ENCODE measurements at places on chromosomes 16 and 17.

DNA sequence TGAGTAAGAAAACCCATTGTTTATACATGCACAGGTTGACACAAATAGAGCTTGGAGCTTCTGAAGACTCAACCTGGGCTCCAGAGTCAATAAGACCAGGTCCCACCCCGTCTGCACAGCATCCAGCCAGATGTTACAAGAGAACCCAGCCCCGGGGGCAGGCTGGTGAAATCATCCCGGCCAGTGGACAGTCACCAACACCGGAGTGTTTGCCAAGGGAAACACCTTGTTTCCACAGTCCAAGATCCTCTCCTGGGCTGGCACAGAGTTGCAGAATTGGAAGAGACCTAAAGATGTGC, 90.3 kb downstream of the RAB11FIP4 start:
- DNase-seq: no peak

- DNase-seq: peak; percentile 68
Measured at GRCh38 chr16:66935314-66936011, at the start of gene CES2. CES2 (plus strand) TSS chr16:66935516; CDS start chr16:66935636, 120 bp downstream.

DNA sequence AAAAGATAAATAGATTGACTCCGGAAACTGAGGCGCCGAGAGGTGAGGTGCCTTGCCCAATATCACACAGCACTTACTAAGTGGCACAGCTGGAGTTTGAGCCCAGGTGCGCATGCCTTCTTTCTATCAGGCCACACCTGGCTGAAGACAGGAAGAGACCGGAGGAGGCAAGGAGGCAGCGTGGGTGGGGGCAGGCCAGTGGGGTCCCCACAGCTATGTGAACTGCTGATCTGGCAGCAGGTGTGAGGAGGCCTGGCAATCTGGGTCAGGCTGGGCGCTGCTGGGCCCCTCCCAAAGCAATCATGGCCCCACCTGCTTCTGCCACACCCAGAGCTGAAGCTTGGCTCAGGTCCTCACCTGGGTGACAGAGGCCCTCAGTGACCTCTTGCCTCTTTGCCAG, 1.9 kb upstream of the GDPD3 start:
- DNase-seq: no peak

DNA sequence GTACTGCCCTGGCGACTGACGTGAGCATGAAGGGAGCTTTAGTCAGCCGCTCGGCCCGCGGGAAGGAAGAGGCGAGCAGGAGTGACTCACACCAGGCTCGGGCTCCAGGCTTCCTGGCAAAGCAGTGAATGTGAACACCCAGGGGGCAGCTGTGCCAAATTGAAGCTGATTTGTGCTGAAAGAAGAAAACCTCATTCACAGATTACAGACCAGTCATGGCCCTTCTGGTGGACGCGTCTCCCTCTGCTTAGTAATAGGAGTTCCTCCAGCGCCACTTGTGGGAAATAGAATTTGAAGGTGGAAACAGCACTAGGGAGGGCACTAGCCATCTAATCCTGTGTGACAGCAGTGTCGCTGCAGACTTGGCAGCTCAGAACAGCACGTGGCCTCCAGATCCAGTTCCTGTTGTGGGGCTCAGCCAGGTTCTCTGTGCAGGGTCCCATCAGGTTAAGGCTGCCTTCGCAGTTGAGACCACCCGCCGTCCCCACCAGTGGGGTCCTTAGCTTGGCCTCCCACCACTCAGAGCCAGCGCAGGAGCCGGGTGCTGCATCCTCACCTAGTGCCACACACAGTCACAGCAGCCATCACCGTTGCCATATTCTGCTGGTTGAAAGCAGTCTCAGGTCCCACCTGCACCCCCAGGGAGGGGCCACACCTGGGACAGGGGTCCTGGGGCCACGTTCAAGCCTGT, 164.5 kb upstream of the CHMP6 start:
- DNase-seq: peak; percentile 23

- DNase-seq: no peak
Measured at GRCh38 chr16:72895951-72896350, 152.0 kb downstream of the ZFHX3 start.

- peak; percentile 69 for DNase-seq
Measured at GRCh38 chr17:69857412-69857835, 217.6 kb upstream of the KCNJ16 start.

DNA sequence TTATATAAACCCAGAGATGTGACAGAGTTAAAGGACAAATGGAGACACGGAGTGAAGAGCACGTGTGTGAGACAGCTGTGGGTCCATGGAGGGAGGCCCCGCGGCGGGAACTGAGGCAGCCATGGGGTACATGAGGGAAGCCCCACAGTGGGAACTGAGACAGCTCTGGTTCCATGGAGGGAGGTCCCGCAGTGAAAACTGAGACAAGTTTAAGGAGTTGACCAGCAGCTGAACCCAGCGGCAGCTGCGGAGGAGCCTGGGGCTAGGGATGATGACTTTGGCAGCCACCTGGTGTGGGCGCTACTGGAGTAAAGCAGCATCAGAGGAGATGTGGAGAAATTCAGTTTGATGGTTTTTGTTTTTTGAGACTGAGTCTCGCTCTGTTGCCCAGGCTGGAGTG, 185.1 kb downstream of the RPTOR start:
- no peak for DNase-seq

GRCh38 chr16:87076950-87077749, 240.0 kb downstream of the C16orf95 start:
- DNase-seq: no peak

GRCh38 chr17:2361010-2361760, 23.9 kb downstream of the SGSM2 start:
- DNase-seq: no peak

DNA sequence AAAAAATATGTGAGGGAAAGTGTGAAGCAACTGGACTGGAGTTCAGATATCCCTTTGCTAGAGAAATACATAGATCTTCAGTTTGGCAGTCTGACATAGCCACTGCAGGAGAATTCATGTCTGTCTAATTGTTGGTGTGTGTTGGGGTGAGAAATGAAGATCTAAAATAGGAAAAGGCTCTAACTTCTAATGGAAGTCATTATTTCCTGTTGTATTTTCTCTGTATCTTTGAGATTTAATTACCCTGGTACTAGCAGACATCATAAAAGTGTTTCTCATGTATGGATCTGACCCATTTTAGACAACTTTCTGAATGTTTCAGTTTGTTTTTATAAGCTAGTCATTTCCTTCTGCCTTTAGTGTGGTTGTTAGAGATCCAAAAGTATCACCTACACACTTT, 128.3 kb downstream of the NLK start:
- DNase-seq: no peak

GRCh38 chr16:47043200-47043599, 69.7 kb upstream of the DNAJA2 start:
- DNase-seq: no peak

GRCh38 chr17:30547778-30548573, 70.8 kb downstream of the GOSR1 start:
- DNase-seq: no peak

DNA sequence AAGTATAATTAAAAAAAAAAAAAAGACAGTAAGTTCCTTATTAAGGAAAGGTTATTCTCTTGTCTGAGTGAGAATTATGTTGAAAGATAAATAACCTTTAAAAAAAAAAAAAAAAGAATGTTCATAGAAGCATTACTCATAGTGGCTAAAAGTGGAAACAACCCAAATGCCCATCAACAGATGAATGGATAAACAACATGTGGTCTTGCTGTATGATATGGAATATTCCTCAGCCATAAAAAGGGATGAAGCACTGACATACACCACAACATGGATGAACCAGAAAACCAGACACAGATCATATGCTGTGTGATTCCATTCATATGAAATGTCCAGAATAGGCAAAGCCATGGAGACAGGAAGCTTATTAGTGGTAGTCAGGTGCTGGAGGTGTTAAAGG, 9.2 kb upstream of the CCNF start:
- DNase-seq: no peak

- DNase-seq: no peak
Measured at GRCh38 chr17:17097763-17098345, 55.6 kb downstream of the MPRIP start.

- DNase-seq: no peak
Measured at GRCh38 chr16:78628461-78629045, 529.1 kb downstream of the WWOX start.

DNA sequence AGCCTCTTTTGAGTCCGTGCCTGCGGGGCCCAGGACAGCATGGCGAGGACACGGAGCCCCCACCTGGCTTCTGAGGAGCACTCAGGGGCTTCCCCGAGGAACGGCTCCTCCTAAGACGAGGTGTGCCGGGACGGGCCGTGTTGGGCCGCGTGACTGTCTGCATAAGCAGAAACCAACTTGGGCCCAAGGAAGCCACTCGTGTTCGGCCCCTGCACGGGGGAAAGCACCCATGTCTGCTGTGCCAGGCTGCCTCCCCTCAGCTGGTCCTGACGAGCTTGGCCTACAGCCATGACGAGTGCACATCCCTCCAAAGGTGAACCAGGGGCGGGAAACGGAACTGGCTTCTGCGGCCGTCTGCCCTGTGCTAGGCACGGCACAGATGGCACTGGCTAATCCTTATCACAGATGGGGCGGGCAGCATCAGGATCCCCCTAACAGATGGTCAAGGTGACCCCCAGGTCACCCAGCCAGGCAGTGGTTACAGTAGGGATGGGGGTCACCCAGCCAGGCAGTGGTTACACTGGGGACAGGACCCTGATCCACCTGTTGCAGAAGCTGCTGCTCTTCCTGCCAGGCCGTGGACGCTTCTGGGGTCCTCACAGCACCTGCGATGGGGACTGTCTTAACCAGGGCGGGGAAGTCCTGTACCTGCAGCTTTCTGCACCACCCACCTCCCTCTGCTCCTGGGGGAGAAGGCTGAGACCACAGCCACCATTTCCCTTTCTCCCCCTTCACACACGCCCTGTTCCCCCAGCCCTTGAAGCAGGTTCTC, 25.6 kb downstream of the MRM3 start:
- no peak for DNase-seq

- no peak for DNase-seq
Measured at GRCh38 chr16:64809876-64810629, 311.8 kb downstream of the CDH11 start.

DNA sequence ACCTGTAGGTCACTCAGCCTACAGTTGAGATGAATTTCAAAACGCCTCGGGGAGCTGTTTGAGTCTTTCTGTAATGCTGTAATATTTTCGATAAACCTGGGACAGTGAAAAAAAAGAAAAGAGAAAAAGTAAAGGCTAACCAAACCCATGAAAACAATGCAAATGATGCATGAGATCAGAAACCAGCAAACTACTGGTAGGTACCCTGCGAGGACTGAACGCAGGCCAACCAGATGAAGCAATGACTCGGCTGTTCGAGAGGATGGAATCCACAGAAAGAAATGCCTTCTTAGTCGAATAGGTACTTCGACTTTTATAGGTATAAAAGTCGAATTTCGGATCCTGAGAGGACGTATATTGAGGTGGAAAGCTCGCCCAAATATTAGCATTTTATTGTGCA, 509 bp upstream of the ATAD5 start:
- DNase-seq: no peak

DNA sequence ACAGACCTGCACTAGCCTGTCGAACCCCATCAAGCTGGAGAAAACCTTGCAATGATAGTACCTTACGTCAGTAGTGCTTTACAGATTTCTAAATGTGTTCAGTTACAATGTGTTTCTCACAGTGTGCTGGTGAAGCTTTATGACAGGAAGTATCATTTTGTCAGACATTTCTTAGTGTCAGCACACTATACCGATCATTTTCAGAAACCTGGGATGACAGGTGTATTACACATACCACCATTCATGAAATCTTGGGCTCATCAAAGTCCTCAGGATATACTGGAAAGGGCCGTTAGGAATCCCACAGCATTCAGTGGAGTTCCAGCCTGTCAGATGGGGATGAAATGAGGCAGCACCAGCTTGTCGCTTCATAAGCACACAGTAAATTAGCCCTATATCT, 27.3 kb downstream of the TTC19 start:
- DNase-seq: no peak

- DNase-seq: no peak
Measured at GRCh38 chr16:49442805-49443204, 69.2 kb downstream of the C16orf78 start.

DNA sequence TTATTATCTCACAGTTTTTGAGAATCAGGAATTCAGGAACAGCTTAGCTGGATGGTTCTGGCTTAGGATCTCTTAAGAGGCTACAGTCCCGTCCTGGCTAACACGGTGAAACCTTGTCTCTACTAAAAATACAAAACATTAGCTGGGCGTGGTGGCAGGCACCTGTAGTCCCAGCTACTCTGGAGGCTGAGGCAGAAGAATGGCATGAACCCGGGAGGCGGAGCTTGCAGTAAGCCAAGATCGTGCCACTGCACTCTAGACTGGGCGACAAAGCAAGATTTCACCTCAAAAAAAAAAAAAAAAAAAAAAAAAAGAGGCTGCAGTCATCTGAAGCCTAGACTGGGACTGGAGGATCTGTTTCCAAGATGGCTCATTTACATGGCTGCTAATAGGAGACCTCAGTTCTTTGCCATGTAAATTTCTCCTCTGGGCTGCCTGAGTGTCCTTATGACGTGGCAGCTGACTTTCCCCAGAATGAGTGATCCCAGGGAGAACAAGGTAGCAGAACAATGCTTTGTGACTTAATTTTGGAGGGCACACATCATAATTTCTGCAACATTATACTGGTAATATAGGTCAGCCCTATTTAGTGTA, 95.8 kb upstream of the CORO6 start:
- DNase-seq: peak; percentile 48
